ENCODE measurements at places on chromosomes 3 and 15.

DNA sequence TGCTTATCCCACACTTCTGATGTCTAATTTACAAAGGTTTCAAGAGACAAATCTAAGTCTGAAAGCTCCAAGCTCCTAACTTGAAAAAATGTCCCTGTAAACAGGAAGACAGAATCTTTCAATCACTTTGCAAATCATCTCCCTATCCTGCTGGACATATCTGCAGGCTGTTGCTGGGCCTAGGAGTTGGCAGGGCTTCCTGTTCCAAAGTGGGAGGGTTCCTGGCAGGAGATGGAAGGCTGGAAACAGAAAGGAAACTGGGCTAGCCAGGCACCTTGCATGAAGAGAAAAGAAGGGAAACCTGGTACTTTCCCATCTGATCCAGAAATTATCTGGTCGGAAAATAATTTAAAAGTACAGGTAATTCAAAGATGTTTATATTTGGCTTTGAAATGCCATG lies 227.3 kb upstream of the IL12A start:
- DNase-seq: no peak

GRCh38 chr3:18252578-18252977 lies 172.6 kb downstream of the SATB1 start:
- no peak for DNase-seq

GRCh38 chr3:128424508-128425069 lies 42.1 kb downstream of the DNAJB8 start:
- DNase-seq: no peak

GRCh38 chr3:48684480-48685143 lies 1.1 kb downstream of the NCKIPSD start:
- DNase-seq: no peak

GRCh38 chr15:61115241-61115640 lies 113.9 kb downstream of the RORA start:
- DNase-seq: no peak

- DNase-seq: no peak
These were observed 157.7 kb downstream of the NECTIN3 start for GRCh38 chr3:111229301-111229700.

DNA sequence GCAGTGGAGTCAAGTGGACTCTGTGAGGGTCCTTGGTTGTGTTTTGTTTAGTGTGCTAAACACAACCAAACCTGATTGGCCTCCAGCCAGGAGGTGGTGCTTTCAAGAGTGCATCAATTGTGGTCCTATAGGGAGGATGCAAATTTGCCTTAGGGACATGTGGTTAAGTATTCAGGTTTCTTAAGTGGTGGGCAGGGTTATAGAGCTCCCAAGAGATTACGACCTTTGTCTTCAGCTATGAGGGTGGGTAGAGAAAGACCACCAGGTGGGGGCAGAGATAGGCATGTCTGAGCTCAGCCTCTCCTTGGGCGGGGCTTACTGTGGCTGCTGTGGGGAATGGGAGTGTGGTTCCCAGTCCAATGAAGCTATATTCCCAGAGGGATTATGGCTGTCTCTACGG lies 186.6 kb downstream of the SQOR start:
- no peak for DNase-seq

- no peak for DNase-seq
These were observed 59.4 kb downstream of the CALML4 start for GRCh38 chr15:68145706-68146105.

- DNase-seq: no peak
These were observed 131.7 kb downstream of the TNIK start for GRCh38 chr3:171328419-171329082.

GRCh38 chr15:89948796-89949195 lies 36.0 kb upstream of the ARPIN start:
- DNase-seq: no peak

DNA sequence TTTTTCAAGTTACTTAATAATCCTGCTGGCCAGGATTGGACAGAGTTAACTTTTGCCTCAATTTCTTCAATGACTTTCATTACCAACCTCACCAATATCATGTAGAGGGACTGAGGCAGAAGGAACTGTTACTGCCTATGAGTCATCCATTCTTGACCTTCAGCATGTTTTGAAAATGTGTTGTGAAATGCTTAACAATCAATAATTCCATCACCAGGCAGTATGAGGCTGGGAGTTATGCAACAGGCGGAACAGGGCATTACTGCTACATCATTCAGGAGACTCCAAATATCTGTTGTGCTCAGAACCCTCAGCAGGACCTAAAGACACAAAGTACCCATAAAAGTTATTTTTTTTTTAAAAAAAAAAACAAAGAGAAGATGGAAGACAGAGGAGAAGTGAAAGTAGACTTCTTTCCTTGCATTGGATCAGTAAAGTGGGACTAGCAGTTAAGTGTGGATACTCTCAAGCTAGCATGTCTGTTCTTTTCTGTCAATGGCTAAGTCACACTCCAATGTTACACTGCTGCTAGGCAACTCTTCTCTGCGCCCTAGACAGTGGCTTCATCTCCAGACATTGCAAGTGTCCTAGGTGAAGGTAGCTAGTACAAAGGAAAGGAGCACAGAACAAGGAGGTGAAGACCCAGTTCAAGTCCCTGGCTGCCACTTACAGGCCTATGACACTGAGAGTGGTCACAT lies 184.9 kb upstream of the LPP start:
- no peak for DNase-seq

DNA sequence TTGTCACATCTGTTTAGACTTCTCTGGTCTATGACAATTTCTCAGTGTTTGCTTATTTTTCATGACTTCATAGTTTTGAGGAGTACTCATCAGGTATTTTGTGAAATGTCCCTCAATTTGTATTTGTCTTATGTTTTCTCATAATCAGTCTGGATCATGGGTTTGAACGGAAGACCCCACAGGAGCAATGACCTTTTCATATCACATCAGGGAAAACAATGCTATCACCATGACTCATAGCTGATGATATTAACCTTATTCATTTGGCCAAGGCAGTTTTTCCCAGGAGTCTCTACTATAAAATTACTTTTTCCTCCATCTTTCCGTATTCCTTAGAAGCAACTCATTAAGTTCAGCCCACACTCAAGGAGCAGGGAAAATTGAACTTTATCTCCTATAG lies 32.7 kb downstream of the AADACL2 start:
- peak; percentile 22 for DNase-seq

GRCh38 chr3:63613561-63613960 lies 38.9 kb upstream of the SNTN start:
- no peak for DNase-seq

DNA sequence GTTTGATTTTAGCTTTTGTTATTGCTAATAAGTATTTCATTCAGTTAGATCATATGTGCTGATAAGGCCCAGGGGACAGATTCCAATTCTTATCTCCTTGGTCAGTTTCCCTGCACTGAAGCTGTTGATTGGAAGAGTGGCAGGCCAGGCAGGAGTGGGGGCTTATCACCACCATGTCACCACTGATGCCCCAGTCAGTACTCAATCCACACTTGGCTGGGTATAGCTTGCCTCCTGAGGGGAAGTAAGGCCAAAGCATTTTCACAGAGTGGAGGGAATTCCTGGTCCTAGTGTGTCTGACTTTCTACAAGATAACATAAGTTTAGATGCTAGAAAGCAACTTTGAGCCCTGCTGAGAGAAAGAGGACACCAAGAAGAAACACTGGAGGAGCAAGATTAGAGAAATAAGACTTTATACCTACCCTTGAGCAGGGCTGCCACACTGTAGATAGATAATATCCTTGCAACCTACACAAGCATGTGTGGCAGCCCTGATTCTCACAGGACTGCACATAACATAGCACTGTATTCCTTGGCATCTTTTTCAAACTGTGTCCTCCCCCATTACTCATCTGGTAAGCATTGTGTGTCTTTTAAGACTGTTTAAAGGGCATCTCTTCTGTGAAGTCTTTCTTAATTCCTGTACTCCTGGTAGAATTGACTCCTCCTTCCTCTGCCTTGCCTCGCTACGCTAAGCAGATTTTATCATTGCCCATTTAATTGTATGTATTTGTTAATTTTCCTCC lies 24.3 kb downstream of the OXNAD1 start:
- no peak for DNase-seq

DNA sequence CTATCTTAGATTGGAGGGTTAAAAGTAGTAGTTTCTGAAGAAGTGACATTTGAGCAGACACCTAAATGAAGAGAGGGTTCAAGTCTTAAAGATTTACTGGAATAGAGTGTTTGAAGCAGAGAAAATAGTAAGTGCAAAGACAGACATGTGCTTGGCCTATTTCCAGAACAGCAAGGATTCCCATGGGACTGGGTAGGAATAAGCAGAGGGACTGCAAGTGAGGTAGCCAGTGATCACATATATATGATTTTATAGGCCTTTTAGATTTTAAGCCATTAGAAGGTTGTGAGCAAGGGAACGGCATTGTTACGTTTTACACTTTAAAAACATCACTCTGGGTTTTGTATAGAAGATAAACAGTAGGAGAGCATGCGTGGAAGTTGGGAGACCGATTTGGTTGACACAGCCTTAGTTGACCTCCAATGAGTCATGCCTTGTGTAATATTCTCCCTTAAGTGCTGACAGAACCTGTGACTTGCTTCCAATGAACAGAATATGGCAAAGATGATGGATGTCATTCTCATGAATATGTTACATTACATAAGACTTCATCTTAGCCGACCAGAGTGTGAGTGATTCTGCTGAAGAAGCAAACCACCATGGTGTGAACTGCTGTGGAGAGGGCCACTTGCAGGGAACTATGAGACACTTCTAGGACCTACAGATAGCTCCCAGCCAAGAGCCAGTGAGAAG lies 37.1 kb upstream of the SLC4A7 start:
- DNase-seq: peak; percentile 75

- no peak for DNase-seq
These were observed 13.6 kb upstream of the CSK start for GRCh38 chr15:74768099-74768770.

- no peak for DNase-seq
These were observed 186.7 kb downstream of the SSR3 start for GRCh38 chr3:156368189-156368588.

DNA sequence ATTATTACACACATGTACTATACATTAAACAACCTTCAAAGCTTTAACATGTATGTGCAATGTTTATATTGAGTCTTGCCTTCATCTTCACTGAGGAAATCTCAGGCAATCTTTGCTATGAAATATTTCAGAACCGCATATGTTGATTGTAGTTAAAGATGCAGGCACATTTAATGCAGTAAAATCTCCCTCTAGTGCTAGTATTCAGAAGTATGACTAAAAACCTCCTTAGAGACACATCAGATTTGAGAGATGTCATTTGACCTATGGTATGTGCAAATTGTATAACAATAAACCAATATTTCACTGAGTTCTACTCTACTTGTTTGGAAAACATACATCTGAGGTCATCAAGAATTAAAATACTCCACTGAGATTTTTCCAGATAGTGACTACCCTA lies 123.8 kb upstream of the C15orf61 start:
- no peak for DNase-seq

GRCh38 chr15:75721480-75721922 lies 8.9 kb upstream of the CSPG4 start:
- DNase-seq: no peak

GRCh38 chr3:62809369-62809768 lies 65.8 kb downstream of the CADPS start:
- no peak for DNase-seq

- no peak for DNase-seq
These were observed 33.6 kb upstream of the TOPAZ1 start for GRCh38 chr3:44208086-44208485.

DNA sequence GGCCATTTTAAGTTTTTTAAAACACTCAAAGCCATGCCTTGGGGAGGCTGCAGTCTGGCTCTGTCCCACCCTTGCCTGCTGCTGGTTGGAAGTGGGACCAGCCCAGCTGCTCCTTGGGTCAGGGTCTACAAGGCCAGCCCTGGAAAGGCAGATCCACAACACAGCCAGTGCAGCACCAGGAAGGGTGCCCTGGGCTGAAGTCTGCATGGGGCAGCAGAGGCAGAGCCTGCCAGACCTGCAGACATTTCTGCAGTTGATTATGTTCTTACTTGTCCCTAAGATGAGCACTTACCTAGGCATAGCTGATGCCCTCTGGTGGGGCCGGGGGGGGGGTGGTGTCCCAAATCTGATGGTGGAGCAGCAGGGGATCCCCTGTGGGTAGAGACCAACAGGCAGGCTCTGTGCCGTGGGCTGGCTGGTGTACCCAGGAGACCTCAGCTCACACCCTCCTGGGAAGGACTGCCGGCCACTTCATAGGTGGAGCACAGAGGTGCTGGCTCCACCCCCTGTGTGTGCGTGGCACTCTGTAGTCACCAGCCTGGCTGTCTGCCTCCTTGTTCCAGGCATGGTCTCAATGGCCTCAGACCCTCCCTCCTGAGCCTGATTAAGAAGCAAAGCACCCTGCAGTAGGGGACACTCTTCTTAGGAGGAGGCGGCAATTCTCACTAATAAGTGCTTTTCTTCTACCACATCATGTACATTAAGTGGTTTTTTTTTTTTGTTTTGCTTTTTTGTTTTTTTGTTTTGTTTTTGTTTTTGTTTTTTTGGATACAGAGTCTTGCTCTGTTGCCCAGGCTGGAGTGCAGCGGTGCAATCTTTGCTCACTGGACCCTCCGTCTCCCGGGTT lies 97.4 kb upstream of the KLF13 start:
- DNase-seq: no peak

- DNase-seq: no peak
These were observed 19.9 kb downstream of the C2CD4B start for GRCh38 chr15:62145015-62145735.

- no peak for DNase-seq
These were observed 14.9 kb downstream of the AMOTL2 start for GRCh38 chr3:134359121-134360010.

- DNase-seq: no peak
These were observed 13.6 kb upstream of the ONECUT1 start for GRCh38 chr15:52803467-52804306.

DNA sequence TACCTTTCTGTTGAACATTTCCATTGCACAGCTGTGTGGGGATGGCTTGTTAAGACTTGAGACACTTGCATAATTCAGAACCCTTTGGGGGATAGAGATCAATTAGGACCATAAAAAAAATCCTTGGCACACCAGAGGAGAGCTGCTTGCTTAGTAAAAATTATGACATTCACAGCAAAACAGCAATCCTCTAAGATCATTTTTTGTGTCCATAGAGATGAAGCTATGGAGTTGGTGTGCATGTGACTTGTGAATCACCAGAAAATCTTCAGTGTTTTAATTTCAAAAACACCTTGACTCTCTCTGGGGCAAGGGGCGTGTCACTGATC lies 7.7 kb downstream of the COL8A1 start:
- no peak for DNase-seq

DNA sequence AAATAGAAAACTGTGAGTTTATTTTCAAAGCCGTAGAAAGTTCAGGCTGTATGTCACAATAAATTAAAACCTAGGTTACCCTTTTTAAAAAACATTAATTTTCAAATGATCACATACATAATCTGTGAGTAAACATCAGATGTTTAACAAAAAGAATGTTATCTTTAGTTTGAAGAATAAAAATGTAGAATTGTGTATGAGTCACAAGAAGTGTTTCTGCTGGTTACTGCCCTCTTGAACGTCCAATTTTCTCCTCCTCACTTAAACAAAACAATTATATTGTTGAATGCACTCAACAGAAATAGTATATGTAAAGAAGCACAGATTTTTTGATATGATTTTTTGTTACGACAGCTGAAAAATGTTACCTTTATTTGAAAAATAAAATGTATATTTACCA lies 855.1 kb downstream of the ROBO1 start:
- no peak for DNase-seq
